ENCODE measurements at places on chromosomes 5 and 9.

GRCh38 chr9:137763271-137763955 lies 114.2 kb upstream of the CACNA1B start:
- DNase-seq: no peak

- no peak for DNase-seq
Measured at GRCh38 chr5:135176991-135177390, 143.0 kb upstream of the PITX1 start.

DNA sequence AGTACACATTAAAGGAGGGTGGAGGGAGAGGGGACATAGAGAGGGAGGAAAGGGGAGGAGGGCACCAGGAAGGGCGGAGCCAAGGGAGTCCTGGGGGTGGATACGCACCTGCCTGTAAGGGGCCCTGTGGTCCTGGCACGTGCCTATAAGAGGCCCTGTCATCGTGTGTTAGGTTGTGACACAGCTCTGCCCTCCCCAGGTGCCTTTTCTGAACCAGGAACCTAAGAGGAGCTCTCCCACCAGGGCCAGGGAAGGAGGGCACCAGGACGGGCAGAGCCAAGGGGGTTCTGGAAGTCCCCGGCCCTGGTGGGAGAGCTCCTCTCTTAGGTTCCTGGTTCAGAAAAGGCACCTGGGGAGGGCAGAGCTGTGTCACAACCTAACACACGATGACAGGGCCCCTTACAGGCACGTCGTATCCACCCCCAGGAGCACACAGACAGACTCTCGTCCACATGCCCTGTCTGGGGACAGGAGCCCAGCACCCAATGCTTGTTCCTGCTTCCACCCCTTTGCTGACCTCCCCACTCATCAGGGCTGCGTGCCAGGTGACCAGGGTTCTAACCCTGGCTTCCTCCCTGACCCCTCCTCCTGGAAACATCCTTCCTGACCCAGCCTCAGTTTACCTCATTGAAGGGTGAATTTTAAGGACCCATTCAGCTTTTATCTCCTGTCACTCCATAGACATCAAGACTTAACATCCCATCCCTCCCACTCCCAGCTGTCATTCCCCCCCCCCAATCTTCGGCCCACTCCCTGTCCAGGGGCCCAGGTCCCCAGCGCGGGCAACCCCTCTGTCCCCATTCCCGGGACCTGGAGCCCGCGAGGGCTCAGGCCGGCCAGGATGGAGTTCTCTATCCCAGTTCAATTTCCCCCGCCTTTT lies 12.9 kb upstream of the OLFM1 start:
- no peak for DNase-seq

DNA sequence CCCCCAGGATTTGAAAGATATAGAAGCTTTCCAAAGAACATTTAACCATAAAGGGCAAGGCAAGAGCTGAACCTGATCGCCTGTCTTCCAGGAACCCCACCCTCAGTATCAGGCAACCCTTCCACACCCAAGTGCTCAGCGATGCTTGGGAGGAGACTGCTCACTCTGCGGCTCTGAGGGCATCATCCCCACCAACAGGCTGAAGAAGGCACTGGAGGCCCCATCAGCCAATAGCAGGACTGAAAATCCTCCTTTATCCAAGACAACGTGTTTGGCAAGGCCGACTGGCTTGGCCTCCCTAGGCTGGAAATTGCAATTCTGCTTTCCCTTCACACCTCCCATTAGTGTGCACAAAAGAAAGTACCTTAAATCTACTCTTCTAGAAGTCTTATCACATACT lies 1.4 kb upstream of the PPP2CA start:
- no peak for DNase-seq

- no peak for DNase-seq
Measured at GRCh38 chr5:38941912-38942311, 96.1 kb downstream of the OSMR start.

- no peak for DNase-seq
Measured at GRCh38 chr5:122785294-122785693, 10.4 kb downstream of the SNX2 start.

GRCh38 chr9:124286292-124286931 lies 28.7 kb downstream of the NEK6 start:
- no peak for DNase-seq

DNA sequence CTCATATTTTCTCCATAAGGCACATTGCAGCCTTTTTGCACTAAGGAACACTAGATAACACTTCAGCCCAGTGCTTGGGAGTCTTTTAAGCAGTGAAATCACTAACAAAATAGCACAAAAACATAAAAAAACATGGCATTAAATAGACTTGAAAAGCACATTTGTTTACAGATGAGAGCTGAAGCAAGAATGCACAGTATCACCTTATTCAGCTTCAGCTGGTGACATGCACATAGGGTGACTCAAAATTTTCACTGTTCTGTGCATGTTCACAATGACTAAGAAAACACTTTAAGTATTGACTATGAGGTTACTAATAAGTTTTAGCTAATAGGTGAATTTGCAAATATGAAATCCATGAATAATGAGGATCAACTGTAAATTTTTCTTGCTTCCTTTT lies 293.9 kb upstream of the TARS1 start:
- no peak for DNase-seq

GRCh38 chr5:96868603-96869371 lies 7.5 kb upstream of the ERAP2 start:
- DNase-seq: no peak

DNA sequence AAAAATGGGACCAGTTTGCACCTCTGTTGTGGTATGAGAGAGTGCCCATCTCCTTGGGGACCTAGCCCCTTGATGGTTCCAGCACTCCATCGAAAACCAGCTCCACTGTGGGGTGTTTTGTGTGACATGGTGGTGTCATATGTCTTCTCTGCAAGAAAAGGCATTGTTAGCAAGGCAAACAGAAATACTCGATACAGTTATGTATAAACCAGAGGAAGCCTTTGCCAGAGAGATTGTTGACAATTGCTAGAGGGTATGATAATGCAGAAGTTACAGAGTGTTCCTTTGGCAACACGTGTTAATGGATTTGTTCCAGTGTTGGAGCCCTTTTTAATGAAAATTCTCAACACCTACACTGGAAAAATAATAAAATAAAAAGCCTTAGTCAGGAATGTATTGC lies 270.4 kb upstream of the DMRT1 start:
- DNase-seq: peak; percentile 3

- no peak for DNase-seq
Measured at GRCh38 chr9:124626276-124626675, 119.1 kb upstream of the NR5A1 start.

GRCh38 chr9:114539701-114540380 lies 34.6 kb upstream of the WHRN start:
- no peak for DNase-seq

- no peak for DNase-seq
Measured at GRCh38 chr5:143658956-143659355, 153.0 kb upstream of the HMHB1 start.

DNA sequence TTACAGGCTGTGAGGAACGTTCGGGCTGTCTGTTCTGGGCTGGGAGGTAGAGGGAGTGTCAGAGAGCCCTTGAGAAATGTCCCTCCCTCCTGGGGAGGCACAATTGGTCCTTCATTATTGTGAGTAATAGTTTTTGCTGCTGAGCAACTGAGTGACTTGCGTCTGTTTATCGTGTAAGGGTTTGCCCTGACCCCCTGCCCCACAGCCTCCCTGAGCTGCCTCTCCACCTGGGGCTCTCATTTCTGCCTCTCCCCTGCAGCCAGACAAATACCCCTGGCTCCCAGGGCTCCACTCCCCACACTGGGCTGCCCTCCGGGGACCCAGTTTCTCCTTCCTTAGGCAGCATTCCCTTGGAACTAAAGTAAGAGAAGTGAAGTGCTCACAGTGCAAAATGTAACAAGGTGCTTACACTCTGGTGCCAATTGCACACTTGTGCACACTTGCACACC lies 174.9 kb upstream of the MVB12B start:
- DNase-seq: peak; percentile 37

- no peak for DNase-seq
Measured at GRCh38 chr9:96331236-96331947, 29.4 kb upstream of the HSD17B3 start.

GRCh38 chr9:83623679-83624076 lies 735 bp downstream of the IDNK start:
- peak; percentile 7 for DNase-seq
